ENCODE measurements at places on chromosomes 12 and 14.
A peak's percentile ranks its signal among the peaks of the same experiment; 100 is the strongest.

DNA sequence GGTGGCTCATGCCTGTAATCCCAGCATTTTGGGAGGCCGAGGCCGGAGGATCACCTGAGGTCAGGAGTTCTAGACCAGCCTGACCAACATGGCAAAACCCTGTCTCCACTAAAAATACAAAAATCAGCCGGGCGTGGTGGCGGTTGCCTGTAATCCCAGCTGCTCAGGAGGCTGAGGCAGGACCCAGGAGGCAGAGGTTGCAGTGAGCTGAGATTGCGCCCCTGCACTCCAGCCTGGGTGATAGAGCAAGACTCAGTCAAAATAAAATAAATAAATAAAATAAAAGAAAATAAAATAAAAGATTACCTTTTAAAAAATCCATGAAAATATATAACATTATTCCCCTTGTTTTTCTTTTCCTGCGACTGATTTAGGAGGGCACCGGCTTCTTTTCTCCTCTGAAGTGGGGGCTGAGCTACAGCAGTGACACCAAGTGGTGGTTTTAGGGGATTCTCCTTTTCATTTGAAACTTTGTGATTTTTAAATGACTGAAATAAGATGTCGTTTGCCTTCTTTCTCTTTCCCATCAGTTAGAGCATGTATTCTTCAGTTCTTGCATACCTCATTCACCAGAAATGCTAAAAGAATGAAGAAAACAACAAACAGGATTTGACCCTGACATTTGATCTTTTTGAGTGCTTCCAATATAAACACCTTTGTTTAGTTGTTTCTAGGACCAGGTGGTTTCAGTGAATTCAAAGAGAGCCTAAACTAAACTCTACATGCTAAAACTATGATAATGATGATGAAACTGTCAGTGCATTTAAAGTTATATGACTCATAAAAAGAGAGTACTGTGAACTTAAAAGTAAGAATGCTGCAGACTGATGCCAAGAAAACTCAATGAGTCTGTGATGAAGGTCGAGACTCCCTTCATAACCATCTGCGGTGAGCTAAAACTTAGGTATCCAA is 22.6 kb upstream of the PKP2 start:
- DNase-seq, result peak; percentile 21

DNA sequence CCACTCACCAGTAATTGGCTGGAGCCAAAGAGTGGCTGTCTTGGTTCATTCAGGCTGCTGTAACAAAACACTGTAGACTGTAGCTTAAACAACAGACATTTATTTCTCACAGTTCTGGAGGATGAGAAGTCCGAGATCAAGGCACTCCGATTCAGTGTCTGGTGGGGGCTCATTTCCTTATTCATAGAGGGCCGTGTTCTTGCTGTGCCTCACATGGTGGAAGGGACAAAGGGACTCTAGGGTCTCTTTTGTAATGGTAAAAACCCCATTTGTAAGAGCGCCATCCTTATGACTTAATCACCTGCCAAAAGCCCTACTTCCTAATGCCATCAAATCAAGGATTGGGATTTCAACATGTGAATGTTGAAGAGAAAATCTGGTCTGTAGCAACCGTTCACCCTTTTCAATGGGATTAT is 34.7 kb upstream of the CDKN3 start:
- no peak for DNase-seq

DNA sequence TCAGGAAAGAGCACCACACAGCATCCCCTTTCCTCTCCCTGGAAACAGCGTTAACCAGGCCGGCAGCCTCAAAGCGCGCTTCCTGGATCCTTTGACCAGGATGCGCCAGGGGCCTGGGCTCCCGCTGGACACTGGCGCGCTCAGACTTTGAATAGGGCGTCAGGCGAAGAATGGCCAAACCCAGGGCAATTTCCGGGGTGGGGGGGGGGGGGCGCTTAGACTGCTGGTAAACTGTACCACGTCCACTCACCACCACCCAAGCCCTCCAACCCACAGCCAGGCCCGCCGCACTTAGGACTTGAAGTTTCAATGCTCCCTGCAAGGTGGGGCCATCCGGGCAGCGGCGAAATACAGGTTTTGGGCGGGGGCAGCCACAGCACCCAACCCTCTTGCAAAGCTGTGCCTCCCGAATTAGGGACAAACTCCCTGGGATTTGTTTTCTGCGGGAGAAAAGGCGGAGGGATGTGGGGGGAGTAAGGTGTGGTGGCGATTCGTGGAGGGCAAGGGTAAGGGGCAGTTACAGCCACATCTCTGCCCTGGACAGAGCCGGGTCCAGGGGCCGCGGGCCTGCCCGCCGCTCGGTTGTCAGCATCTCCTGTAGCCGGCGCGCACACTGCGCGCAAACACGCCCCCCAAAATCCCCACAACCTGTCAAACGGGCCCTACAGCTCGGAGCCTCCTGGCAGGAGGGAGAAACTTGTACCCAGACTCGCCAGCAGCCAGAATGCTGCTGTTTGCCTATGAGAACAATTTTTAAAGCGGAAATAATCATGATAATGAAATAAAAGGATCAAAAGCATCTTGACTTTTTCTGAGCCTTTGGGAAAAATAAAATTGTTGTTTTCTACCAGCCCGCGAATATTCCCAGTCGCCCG is 958 bp downstream of the RTN1 start:
- DNase-seq, result no peak

- DNase-seq, result no peak
These were observed 80.8 kb downstream of the EMP1 start for GRCh38 chr12:13277293-13277692.

- DNase-seq, result no peak
These were observed 114.5 kb downstream of the HMGA2 start for GRCh38 chr12:65938807-65939206.
